ENCODE measurements at places on chromosomes 2 and 18. TPM values are rescaled to one million over a fixed set of nuclear protein-coding genes. Genes with fewer than 3 reads are reported as not detected.

- DNase-seq, result no peak
These were observed 38.1 kb downstream of the RPL37A start for GRCh38 chr2:216536734-216537210.

DNA sequence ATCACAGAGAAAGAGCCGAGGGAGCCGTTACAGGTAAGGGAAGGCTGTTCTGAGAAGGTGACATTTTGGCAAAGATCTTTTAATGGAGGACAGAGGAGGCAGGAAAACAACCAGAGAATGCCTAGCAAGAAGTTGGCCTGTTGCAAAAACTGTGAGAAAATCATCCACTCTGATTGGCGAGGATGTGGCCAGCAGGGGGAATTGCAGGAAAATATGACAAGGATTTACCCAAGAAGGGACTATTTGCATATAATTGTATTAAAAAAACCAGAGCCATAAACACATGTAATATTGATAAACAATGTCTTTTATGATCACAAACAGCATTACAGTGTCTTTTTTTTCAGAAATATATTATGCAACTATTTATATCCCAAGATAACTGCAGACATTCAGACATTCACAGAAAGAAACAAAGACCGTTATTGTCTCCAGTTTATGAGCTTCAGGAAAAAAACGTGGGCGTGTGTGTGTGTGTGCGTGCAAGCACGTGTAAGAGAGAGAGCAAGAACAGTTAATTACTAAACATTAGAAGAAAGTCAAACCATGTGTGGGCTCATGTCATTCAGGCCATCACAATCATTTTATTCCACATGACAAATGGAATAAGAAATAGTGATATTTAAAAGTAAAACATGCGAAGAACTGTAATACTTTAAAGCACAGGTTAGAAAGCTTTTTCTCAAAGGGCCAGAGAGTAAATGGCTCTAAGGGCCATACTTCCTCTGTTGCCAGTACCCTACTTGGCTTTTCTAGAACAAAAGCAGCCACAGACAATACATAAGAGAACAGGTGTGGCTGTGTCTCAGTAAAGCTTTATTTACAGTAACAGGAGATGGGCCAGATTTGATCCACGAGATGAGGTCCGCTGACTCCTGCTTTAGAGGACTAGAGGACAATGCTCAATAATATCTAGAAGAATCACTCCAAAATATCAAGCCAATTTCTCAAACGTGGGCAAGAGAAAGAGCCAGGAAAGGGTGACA, 324.1 kb downstream of the DLGAP1 start:
- DNase-seq, result no peak

DNA sequence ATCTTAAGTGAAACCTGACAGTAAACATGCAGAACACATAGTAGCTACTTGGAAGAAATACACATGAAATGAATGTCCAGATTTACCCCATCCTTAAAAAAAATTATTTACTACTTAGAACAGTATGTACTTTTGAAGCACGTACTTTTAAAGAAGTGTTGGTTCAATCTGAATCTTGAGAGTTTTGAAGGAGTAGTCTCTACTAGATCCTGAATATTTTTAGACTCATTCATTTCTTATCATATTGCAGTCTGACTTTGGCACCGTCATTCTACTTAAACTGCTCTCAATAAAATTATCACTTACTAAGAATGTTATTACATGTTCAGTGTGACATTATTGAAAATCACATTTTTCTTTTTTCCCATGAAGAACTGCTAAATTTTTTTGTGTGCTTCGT, 187.8 kb downstream of the DPP4 start:
- DNase-seq, result no peak

DNA sequence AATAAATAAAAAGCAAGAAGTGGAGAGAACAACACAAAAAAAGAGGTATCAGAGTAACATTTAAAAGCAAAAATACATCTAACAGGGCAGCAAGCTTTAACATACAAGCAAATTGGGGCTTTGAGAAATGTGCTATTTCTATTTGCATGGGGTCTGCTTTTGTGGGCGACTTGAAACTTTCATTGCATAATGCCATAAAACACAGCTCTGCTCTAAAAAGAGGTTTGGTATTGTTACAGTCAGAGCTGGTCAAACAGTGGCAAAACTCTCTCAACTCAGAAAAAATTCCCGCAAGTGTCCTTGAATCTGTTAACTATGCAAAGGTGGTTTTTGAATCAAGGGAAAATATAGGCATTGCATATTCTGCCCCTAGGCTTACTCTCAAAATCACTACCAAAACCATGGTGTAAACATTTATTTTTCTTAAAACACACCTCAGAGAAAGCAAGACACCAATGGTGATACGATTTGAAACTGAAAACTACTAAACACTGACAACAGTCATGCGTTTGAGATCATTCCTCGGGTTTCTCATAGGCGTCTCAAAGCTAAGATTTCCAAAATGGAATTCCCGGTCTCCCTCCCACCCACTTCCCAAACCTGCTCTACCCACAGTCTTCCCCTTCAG, 45.5 kb downstream of the RNF152 start:
- DNase-seq, result no peak

The TGFA gene
- 0.77 TPM for polyA plus RNA-seq
